Heart right ventricle (tissue), 16 donors: ENCODE measurements at places on chromosomes 5 and 9. TPM values are rescaled to one million over a fixed set of nuclear protein-coding genes. Genes with fewer than 3 reads are reported as not detected.
A peak's percentile ranks its signal among the peaks of the same experiment; 100 is the strongest.

- no peaks in the 10 kb centered on the region for H3K36me3 ChIP-seq
- peak; percentile 94 for DNase-seq
- H3K27me3 ChIP-seq: no peaks in the 10 kb centered on the region
- H3K4me1 ChIP-seq: peaks cover 65% of the 10 kb centered on the region
- H3K4me3 ChIP-seq: peak within 1 kb of the TSS; percentile 75
- peak within 1 kb of the TSS; percentile 94 for H3K27ac ChIP-seq
These were observed at the start of gene SPRY4 for GRCh38 chr5:142324871-142325724. Gene SPRY4 (minus strand): TSS chr5:142325021. CDS start chr5:142315108, 9,913 bp downstream.

- no peak overlapping the region for H3K4me3 ChIP-seq
- H3K36me3 ChIP-seq: no peaks in the 10 kb centered on the region
- H3K27me3 ChIP-seq: no peaks in the 10 kb centered on the region
These were observed 942.5 kb upstream of the WWC1 start for GRCh38 chr5:167348980-167349379.

- no peak overlapping the region for H3K27ac ChIP-seq
- H3K4me1 ChIP-seq: no peaks in the 10 kb centered on the region
These were observed 34.0 kb downstream of the MTRR start for GRCh38 chr5:7902666-7903625.

GRCh38 chr5:109859537-109859936 is 169.8 kb downstream of the MAN2A1 start:
- H3K36me3 ChIP-seq: no peaks in the 10 kb centered on the region
- no peak for DNase-seq
- no peaks in the 10 kb centered on the region for H3K27me3 ChIP-seq
- H3K4me3 ChIP-seq: no peak overlapping the region
- H3K4me1 ChIP-seq: no peaks in the 10 kb centered on the region
- no peak overlapping the region for H3K27ac ChIP-seq

DNA sequence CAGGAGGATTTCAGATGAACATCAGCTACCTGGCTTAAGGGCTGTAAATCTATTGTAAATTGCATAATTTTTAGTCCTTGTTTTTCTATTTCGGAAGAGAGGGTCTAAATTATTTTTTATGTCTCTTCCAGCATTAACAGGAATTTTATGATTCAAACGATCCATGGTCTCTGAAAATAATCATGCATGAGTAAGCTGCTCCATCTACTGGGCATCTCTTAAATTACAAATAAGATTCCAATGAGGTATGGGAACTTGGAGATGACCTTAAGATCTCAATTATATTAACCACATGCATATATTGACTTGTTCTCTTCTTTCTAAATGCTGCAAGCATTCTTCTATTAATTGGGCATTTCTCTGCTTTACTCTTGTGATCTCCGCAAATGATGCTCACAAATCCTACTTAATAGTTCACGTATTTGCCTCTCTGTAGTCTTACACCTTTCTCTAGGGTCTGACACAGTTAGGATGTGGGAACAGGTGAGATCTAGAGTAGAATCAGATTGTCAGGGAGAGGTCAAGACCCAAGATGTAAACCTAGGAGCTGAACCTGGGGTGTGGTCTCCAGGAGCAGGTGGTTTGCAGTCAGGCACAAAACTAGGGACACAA is 86.9 kb downstream of the NUDT12 start:
- no peak overlapping the region for H3K27ac ChIP-seq
- no peak for DNase-seq
- H3K27me3 ChIP-seq: no peaks in the 10 kb centered on the region
- H3K36me3 ChIP-seq: no peaks in the 10 kb centered on the region
- no peaks in the 10 kb centered on the region for H3K4me1 ChIP-seq

Gene CDH18
- not detected for total RNA-seq

Gene C9
- not detected for total RNA-seq

Gene C1QTNF3
- 2.0 TPM for total RNA-seq

Gene ZBTB5
- total RNA-seq: 7.5 TPM
